ENCODE measurements at places on chromosomes 1 and 21.

- no peak for DNase-seq
Measured at GRCh38 chr1:208895181-208895580, 651.0 kb upstream of the PLXNA2 start.

GRCh38 chr1:231628207-231628876 is 1.8 kb downstream of the DISC1 start:
- DNase-seq: no peak

GRCh38 chr1:15299179-15299578 is 52.2 kb downstream of the FHAD1 start:
- no peak for DNase-seq

DNA sequence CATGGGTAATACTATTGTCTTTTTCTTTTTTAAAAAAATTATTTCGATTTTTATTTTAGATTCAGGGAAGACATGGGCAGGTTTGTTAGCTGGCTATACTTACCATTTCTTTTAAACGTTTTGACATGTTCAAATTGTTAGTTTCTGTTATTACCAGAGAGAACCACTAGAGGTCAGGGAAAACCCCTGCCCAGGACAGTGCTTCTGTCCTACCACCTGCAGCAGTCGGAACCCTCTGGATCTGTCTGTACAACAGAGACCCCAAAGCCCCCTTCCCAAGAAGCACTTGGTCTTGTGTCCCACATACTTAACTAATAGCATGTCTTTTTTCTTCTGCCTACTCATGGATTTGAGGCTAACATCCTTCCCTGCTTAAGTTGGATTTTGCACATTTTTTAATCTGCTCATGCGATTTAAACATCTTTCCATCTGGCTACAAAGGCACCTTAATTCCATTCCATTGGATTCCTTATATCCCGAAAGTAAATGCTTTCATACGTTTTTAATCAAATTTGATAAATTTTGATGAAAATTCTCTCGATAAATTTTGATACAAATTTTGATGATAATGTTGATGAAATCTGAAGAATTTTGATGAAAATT is 10.0 kb upstream of the C1orf115 start:
- DNase-seq: no peak

GRCh38 chr1:64505232-64505943 is 35.5 kb downstream of the CACHD1 start:
- no peak for DNase-seq

DNA sequence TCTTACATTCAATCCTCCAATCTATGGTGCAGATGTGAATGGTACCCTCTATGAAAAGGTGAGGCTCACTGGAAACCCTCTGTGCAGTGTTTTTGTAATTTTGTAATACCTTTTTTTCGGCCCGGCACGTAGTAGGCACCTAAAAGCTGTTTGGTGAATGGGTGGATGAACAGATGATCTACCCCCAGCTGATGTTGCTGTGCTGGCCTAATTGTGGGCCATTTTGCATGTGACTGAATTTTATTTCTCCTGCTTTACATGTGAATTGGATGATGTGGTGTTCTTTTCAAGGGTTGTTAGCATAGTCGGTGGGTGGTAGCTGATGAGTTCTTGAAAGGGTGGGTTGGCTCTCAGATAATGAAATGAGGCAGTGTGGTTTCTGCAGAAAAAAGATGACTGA is 10.4 kb downstream of the KDM4A start:
- no peak for DNase-seq

DNA sequence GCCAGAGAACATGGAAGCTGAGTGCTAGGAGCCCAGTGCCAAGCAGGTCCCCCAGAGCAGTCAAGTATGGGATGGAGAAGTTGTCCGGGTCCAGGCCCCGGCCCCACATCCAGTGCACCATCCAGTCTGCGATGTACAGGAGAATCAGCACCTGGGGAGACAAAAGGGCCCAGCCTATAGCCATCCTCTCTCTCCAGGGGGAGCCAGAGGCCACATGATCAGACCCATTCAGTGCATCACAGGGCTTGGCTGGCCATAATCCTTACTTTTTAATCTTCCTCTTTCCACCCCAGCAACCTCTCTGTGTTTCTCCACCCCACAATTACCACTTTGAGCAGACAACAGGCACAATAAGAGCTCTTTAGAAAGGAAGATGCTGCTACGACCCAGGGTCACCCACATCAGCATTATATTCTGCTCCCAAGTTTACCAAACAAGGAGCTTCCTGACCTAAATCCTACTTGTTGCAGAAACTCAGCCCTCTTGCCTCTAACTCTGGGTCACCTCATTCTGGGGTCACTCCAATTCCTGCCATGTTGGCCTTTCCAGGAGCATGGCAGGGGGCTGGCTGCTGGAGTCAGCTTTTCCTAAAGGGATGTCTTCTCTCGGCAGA is 16.4 kb upstream of the RAB29 start:
- no peak for DNase-seq

GRCh38 chr1:240391660-240392260 is 220.2 kb downstream of the GREM2 start:
- DNase-seq: no peak

Measured in AG04450 (cell line).